Foreskin fibroblast (primary cell): ENCODE measurements at places on chromosomes 16 and 17.

GRCh38 chr17:20944014-20944865 is 98.6 kb downstream of the USP22 start:
- DNase-seq: no peak

GRCh38 chr16:56601325-56601724 is 7.1 kb upstream of the MT2A start:
- DNase-seq: no peak

- no peak for DNase-seq
These were observed 38.4 kb upstream of the IRX6 start for GRCh38 chr16:55285586-55285985.

- no peak for DNase-seq
These were observed 18.6 kb upstream of the SPN start for GRCh38 chr16:29644338-29644857.

GRCh38 chr17:52025236-52025635 is 133.3 kb downstream of the CA10 start:
- DNase-seq: no peak

DNA sequence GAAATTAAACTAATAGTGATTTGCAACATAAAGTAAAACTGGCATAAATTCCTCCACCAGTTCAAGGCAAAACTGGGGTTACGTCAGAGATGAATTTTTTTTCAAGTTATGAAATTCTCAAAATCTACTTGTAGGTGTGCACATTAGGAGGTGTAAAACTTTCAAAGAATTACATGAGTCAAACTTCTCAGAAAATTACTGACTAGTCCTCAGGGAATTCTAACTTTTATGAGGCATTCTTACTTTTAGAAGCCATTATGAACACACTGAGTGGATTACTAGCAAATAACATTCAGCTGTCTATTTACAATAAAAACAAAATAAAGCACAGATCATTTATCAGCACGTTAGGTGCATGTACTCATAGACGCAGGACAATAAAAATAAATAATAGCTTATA is 348.7 kb downstream of the CDH11 start:
- no peak for DNase-seq

DNA sequence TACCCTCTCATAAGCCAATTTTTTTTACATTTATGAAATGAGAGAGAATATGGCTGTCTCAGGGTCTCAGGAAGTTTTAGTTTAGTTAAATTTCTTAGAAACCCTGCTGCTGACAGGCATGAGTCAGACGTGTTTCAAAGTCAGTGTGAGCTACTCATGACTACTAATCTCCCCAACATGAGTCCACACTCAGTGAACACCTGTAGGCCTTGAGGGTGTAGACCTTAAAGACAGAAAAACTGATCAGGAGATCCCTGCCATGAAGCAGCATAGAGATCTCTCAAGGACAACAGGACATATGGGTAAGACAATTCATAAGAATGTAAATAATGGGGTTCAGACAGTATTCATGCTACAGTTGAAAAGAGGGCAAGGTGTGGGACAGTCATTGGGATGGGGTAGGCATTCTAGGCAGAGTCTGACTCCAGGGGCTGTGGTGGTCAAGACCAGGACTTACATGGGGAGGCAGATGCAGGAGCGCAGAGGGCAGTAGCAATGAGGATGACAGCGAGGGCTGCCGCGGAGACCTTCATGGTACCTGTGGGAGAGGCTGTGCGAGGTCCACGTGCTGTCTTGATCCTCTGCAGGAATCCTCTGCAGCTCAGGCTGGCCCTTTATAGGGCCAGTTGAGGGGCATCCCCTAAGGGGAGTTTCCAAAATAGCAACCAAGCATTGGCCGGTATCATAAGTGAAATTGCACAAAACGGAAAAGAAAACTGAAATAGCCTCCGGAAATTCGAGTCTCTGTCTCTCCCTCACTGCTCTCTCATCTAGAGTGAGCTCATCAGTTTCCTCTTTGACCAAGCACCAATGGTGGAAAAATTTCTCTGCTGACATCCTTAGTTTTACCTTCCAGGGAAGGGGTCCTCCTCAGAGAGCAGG is at the start of gene CCL5:
Gene CCL5 (minus strand): TSS at position 588 of the 882 bp plus-strand sequence.
- no peak for DNase-seq

- peak; percentile 60 for DNase-seq
These were observed 24.2 kb downstream of the MYO18A start for GRCh38 chr17:29155966-29156338.

- DNase-seq: no peak
These were observed 26.8 kb downstream of the MEAK7 start for GRCh38 chr16:84477661-84478060.

GRCh38 chr17:73956595-73957465 is 246.6 kb upstream of the RPL38 start:
- no peak for DNase-seq

DNA sequence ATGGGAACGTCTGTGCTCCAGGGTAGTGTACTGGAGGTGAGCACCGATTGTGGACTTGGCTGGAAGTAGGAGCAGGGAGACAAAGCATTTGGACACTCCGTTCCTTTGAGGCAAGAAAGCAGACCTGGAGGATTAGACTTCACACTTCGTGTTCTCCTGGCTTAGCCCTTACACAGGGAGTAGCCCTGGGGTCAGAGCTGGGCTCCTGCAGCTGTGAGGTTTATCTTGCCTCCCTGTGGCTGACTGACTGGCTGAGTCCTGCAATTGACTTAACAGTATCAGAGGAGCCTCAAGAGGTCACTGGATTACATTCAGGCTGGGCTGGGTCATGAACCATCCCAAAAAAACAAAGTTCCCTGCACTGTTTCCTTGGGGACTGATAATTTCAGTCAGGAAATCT is 37.1 kb downstream of the MPRIP start:
- DNase-seq: no peak
